ENCODE measurements at places on chromosomes 7 and 10.

DNA sequence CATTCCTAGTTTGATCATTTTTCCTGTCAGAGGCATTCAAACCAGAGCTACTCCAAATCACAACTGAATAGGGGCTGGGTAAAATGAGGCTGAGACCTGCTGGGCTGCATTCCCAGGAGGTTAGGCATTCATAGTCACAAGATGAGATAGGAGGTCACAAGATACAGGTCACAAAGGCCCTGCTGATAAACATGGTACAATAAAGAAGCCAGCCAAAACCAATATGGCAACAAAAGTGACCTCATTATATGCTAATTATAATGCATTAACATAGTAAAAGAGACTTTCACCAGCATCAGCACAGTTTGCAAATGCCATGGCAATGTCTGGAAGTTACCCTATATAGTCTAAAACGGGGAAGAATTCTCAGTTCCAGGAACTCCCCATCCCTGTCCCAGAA lies 37.3 kb downstream of the TWIST1 start:
- DNase-seq = no peak

DNA sequence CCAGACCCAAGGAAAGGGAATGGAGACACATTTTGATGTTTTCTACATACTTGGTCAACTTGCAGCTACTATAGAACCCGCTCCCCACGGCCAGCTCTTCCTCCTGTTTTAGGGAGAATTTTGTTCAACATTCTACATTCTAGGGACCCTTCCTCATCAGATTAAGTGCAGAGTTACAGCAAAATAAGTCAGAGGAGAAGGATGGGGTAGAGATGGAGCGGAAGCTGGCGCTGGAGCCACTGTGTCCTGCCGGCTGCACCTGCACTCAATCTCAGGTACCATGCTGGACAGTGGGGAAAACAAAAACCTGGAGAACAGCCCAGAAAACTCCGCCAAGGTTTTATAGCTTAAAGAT lies 79.4 kb upstream of the EN2 start:
- DNase-seq = no peak

- DNase-seq = no peak
Measured at GRCh38 chr10:70051848-70052247, 798 bp upstream of the MACROH2A2 start.

GRCh38 chr10:86090807-86091206 lies 275.8 kb downstream of the GRID1 start:
- DNase-seq = no peak

DNA sequence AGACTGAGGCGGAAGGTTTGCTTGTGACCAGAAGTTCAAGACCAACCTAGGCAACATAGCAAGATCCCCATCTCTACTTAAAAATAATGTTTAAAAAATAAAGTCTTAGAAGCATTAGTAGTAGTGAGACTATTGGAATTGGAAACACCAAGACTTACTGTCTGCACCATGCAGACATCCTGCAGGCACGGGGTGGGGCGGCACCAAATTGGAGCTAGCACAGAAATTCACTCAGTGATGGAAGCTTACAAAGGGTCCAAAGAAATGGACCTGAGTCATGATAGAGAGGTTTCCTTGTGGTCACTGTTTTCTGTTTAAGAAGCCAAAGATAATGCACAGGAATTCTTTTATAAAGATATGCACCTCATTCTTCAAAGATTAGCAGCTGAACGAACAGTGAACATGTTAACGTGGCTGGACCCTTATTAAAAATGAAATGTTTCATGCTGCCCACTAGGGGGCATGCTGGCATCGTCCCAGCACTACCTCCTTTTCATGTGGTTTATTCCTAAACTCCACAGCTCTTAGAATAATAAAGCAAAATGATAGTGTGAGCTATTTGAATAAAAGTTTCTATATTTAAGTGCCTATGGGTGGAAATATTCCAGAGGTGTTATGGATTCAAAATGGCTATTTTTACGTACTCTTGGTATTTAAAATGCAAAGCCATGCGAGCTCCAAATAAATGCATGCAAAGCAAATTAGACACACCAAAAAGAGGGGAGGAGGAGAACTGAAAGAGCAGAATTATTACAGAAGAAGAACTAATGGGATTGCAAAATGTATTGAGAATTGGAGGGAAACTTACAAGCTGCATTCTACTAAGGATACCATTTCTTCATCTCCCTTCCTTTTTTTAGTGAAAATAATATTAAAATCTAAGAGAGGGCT lies 28.6 kb downstream of the PDSS1 start:
- no peak for DNase-seq

DNA sequence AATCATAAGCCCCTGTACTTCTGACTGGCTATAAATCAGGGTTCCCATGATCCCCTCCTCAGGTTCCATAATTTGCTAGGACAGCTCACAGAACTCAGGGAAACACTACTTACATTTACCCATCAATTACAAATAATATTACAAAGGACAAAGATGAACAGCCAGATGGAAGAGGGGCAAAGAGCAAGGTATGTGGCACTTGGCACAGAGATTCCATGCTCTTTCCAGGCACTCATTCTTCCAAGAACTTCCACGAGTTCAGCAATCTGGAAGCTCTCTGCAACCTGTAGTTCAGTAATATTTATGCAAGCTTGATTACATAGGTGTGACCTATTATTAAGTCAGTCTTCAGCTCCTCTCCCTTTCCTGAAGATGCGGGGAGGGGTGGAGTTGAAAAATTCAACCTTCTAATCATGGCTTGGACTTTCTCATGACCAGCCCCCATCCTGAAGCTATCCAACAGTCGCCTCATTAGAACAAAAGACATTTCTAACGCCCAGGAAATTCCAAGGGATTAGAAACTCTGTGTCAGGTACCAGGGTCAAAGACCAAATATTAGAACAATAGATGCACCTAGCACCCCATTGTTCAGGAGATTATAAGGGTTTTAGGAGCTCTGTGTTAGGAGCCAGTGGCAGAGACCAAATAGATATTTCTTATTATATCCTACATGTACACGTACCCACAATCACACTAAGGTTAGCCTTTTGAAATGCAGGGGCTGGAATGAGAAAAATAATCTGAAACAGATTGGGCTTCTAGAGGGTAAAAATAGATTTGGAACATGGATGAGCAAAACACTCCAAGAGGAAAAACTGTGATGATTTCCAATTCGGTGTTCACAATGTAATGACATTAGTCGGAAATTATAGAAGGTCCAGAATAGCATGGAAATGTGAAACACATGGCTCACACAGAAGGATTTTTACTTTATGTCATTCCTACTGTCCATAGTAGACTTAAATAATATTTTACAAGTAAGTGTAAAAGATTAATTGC lies 7.0 kb downstream of the ANKMY2 start:
- DNase-seq = no peak

- no peak for DNase-seq
Measured at GRCh38 chr10:132162021-132162531, 24.7 kb upstream of the DPYSL4 start.

DNA sequence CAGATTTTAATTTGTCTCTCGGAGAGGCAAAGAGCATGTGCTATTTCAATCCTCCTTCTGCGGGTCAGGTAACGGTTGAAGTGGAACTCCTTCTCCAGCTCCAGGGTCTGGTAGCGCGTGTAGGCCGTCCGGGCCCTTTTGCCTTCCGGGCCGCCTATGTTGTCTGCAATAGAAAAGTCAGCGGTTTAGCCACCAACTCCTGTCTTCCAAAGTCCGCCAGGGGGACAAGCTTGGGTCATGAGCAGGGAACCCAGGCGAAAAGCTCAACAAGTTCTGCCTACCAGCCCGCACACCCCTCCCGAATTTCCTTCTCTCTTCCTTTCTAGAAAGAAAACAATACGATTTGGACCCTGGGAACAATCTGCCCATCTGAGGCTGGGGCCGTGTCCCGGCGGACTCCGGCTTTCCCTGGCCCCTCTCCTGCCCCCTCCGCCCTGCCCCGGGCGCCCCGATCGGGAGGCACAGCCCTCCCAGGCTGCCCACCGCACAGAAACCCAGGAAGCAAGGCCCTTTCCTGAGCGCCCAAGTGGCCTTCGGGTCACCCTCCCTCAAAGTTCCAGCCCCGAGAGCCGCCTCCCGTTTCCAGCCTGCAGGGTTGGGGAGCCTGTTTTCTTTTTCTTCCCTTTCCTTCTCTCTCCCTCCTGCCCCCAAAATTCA lies 1.4 kb downstream of the HOXA5 start:
- no peak for DNase-seq

DNA sequence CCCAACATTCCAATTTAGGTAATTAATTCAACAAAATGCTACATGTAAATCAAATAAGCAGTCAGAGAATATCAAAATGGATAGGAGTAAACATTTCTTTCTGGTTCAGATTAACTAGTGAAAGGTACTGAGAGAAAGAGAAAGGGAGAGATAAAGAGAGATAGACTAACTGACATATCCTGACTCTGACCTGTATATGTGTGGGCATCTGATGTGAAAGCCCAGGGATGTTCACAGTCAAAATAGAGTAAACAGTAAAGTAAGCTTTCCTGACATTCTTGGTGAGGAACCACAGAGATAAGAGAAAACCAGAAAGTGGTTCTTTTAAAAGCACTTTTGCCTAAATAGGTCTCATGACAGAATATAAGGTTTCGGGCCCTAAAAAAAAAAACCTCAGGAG lies 37.5 kb upstream of the ANK3 start:
- no peak for DNase-seq

DNA sequence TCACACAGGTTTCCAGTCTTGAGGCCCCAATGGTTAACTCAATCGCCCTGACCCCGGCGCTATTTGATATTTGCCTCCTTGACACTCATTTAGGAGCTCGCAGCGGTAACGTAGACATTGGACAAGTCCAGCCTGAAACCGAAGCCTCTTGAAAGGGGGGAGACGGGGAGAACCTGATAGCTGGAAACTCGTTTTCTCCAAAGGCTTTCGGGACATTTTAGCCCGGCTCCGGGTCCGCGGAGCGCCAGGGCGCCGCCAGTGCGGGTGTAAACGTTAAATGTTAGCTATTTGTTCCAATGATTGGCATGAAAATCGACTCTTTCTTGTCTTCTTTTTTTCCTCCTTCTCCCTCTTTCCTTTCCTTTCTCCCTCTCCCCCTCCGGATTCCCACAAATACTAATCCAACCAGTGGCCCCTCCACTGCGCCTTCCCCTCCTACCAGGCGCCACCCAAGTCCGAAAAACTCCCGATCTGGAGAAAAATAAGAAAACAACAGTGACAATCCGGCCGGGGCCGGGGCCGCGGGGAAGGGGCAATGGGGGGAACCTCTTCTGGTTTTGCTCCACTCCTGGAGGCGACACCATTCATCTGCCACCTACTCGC lies 17.2 kb upstream of the GATA3 start:
- no peak for DNase-seq

DNA sequence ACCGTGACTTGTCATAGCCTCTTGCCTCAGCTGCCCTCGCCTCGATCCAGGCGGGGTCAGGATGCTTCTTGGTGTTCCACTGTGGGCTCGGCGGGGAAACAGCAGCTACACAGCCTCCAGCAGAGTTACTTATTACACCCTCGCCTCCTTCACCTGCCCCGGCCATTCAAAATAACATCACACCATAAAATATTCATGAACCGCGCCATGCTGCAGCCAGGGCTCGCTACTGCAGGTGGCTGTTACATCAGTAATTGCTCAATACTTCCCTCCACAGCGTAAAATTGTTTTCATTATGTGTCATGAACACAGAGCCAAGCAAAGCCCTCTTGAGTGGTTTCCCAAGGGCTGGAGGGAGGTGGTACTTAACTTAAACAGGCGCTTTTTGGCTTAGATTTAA lies 241.5 kb upstream of the SP8 start:
- DNase-seq = peak; percentile 96

DNA sequence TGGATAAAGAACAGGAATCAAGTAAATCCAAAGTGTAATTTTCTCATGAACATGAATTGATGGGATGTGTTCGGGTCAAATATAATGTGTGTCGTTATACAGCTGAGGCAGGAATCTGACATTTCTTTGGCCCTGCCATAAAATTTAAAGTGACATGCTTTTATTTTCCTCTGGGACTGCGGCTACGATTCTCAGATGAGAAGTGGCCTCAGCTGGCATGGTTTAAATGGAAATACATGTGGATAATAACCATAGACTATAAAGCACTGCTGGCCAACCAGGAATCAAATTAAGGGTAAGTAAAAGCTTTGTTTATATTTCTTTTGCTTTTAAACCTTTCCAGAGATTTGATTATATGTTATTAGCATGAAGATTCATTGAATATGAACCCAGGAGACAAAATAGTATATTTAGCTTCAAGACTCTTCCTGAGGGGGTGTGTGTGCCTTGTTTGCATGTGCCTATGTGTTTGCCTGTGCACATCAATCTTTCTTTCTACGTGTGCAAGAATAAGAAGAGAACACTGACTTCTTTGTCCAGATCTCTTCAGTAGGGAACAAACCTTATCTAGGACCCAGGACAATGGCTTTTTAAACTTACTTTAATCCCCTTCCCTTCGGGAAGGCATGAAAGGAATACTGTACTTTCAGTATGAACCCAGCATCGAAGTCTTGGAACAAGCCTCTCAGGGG lies 629.0 kb upstream of the PFKP start:
- no peak for DNase-seq

- DNase-seq = no peak
Measured at GRCh38 chr10:32952094-32952493, 5.9 kb downstream of the ITGB1 start.

- DNase-seq = no peak
Measured at GRCh38 chr10:103851261-103851660, 4.1 kb downstream of the SH3PXD2A start.

GRCh38 chr10:77680811-77681210 lies 43.2 kb upstream of the KCNMA1 start:
- no peak for DNase-seq

GRCh38 chr10:70459774-70460490 lies 18.5 kb upstream of the NODAL start:
- no peak for DNase-seq

GRCh38 chr10:28730031-28730778 lies 52.9 kb downstream of the BAMBI start:
- no peak for DNase-seq

DNA sequence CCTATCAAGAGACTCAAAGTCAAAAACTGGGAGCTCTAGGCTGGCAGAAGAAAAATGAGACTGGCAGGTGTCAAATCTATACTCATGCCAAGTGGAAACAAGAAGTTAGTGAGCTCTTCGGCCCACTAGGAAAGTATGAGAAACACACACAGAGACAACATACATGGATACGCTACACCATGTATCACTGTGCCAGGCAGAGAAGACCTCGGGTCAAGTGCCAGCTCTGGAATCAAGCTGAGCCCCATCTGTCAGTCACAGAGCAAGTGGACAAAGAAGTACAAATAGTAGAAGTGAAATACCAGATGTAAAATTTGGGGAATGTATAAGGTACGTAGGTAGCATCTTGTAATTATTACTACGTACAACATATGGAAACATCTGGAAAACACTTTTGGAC lies 62.4 kb downstream of the FAM13C start:
- no peak for DNase-seq
